ENCODE measurements at places on chromosomes 1 and 21.

- no peak for DNase-seq
Measured at GRCh38 chr1:195326325-195326724, 1281.9 kb downstream of the KCNT2 start.

DNA sequence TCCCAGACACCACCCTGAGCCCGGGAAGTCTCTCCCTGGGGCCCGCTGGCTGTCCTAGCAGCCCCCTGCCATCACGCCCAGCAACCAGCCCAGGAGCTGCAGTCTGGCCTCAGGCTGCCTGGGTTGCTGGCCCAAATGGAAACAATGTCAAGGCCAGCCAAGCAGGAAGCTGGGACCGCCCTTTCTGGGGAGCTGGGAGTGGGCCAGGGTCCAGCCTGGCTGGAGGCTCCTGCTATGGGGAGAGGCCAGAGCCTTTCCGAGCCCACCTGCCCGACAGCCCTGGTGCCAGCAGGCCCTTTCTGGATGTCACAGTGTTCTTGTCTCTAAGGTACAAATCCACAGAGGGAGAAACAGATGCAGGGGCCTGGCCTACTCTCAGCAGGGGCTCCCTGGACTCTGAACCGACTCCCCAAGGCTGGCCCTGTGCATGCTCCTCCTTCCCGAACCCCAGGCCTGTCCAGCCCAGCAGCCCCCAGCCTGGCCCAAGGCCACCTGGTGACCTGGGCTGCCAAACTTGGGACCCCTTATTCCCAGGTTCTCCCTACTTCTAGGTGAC is 1.2 kb upstream of the MMEL1 start:
- no peak for DNase-seq

- peak; percentile 82 for DNase-seq
Measured at GRCh38 chr1:169546087-169546995, 39.9 kb downstream of the F5 start.

DNA sequence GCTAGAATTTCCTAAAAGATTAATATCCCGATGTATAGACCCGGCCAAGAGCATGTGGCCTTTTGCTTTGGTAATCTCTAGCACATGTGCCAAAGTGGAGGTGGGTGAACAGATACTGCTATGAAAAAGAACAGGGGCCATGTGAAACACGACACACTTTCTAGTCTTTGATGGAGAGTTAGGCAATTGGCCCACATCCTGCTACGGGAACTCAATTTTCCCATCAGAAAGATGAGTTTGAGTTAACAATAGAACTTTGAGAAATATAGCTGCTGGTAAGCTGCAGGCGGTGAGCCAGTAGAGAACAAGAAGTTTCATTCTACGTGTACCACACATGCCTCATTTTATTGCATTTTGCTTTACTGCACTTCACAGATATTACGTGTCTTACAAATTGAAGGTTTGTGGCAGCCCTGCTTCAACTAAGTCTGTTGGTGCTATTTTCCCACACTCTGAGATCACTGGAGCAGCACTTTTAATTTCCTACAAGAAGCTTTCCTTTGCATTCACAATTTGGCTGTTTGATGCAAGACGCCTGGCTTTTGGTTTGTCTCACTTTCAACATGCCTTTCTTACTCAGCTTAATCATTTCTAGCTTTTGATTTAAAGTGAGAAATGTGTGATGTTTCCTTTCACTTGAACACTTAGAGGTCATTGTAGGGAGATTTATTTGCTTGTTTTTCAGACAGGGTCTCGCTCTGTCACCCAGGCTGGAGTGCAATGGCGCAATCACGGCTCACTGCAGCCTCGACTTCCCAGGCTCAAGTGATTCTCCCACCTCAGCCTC is 46.3 kb downstream of the HTR6 start:
- no peak for DNase-seq

GRCh38 chr1:14365301-14365988 is 233.0 kb upstream of the KAZN start:
- DNase-seq: no peak

GRCh38 chr21:44058652-44058964 is 46.5 kb downstream of the TRAPPC10 start:
- no peak for DNase-seq

- no peak for DNase-seq
Measured at GRCh38 chr1:62336638-62336994, 17.4 kb upstream of the KANK4 start.

DNA sequence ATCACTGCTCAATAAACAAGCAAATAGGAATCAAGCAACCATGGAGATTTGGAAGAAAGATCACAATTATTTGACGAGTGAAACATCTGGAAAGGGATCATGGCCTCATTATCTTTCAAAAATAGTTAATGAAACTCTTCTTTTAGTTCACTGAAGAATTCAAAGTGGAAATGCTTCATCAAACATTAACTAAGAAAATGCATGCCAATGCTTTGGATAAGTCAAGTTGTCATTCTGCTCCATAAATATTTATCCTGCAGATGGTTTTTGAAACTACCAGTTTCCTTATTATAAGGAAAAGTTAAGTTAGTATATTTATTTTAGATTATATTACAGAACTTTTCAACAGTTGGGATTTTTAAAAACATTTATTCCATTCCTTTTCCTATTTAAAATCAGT is 206.5 kb upstream of the ADGRL2 start:
- no peak for DNase-seq

- no peak for DNase-seq
Measured at GRCh38 chr1:115343200-115343737, 5.2 kb upstream of the NGF start.

GRCh38 chr1:243508303-243508713 is 252.5 kb downstream of the SDCCAG8 start:
- DNase-seq: no peak

GRCh38 chr1:119516247-119516646 is 9.2 kb downstream of the HSD3B1 start:
- DNase-seq: no peak

GRCh38 chr1:31642366-31642765 is 2.3 kb downstream of the PEF1 start:
- no peak for DNase-seq

DNA sequence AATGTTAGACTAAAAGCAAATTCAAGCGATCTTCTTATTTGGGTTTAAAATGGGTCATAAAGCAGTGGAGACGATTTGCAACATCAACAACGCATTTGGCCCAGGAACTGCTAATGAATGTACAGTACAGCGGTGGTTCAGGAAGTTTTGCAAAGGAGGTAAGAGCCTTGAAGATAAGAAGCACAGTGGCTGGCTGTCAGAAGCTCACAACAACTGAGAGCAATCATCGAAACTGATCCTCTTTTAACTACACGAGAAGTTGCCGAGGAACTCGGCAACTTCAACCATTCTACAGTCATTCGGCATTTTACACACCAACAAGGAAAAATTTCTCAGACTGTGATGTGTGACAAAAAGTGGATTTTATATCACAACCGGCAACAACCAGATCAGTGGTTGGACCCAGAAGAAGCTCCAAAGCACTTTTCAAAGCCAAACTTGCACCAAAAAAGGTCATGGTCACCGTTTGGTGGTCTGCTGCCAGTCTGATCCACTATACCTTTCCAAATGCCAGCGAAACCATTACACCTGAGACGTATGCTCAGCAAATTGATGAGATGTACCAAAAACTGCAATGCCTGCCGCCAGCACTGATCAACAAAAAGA is 47.9 kb downstream of the ASH1L start:
- no peak for DNase-seq

- DNase-seq: no peak
Measured at GRCh38 chr1:203524824-203525223, 30.9 kb downstream of the OPTC start.

GRCh38 chr1:87495147-87495546 is 166.5 kb downstream of the LMO4 start:
- no peak for DNase-seq

DNA sequence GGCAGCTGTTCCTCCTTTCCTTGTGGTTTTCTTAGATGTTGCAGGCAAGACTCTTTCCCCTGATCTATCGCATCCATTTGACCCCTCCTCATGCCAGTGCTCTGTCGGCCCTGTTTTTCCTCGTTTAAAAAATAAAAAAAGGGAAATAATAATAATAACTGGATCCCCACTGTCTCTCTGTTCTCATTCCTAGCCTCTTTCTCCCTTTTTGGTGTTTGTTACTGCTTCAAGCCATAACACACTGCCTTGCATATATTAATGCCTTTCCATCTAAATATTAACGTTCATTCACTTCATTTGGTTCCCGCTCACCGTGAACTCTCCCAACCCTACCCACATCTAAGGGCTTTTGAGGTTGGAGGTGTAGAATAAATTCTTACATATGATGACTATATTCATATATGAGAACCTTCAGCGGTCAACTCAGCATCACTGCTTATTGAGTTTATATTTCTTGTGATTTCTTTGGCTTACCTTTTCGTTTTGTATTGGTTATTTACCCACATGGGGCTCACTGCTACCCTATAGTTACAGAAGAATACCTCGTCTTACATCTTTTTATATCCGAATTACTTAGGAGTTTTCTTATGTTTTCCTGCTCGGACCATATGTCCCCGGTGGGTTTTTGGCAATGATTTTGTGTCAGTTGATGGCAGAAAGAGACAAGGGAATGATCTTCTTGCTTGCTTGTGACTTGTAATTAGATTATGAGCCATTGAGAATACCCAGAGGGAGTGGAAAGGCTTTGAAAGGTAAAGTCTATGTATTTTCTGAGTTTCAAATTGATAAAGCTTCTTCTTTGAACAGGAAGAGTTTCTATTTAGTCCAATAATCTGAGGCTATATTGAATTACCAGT is 805 bp downstream of the ATG4C start:
- DNase-seq: no peak
